ENCODE measurements at places on chromosomes 11 and 22. TPM values are rescaled to one million over a fixed set of nuclear protein-coding genes. Genes with fewer than 3 reads are reported as not detected.

GRCh38 chr22:48239461-48240147 is 1477.2 kb downstream of the TBC1D22A start:
- H3K27ac ChIP-seq: no peak overlapping the region
- H3K4me3 ChIP-seq: no peak overlapping the region
- H3K27me3 ChIP-seq: peaks cover 7% of the 10 kb centered on the region
- no peaks in the 10 kb centered on the region for H3K4me1 ChIP-seq
- no peak for DNase-seq

GRCh38 chr22:22710719-22711531 is 66.5 kb downstream of the GGTLC2 start:
- no peaks in the 10 kb centered on the region for H3K36me3 ChIP-seq
- no peak for DNase-seq
- H3K27ac ChIP-seq: no peak overlapping the region
- H3K27me3 ChIP-seq: no peaks in the 10 kb centered on the region
- no peak overlapping the region for H3K4me3 ChIP-seq

DNA sequence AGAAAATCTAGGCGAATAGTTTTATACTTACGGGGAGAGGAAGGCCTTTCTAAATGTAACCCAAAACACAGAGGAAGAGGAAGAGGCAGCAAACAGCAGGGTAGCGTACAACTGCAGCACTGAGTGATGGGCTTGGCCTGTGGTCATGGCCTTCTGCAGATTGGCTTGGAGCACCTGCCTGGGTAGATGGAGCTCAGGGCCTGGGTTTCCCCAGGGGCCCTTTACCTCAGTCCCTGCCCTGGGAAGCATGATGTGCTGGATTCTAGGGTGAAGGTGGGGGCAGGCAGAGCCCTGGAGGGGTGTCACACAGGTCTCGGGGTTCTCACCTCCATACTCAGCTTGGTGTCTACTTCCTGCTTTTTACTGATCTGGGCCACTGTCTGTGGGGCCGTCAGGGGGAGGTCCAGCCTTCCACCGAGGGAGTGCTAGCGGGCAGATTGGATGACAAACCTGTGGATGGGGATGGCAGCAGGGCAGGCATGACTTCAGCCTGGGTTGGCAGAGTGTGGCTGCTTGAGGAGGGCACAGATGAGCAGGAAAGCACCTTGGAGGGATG is 27.7 kb upstream of the CHRM1 start:
- DNase-seq: no peak
- H3K27me3 ChIP-seq: no peaks in the 10 kb centered on the region
- H3K4me3 ChIP-seq: no peak overlapping the region
- H3K27ac ChIP-seq: no peak overlapping the region

DNA sequence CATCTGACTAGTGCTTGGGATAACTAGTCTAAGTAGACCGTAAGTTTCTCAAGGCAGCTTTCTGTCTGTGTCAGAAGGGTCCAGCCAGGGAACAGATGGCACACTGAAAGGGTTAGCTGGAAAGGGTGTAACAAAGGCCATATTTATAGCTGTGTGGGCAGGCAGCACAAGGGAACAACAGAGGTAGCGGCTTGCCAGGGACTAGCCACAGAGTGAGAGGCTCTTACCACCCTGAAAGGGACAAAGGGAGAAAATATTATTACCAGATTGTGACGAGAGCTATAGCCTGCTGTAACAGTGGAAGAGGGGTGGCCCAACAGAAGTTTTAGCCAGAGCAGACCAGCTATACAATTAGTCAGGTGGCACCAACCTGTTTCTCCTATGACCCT is 129.4 kb downstream of the CCDC34 start:
- no peaks in the 10 kb centered on the region for H3K27me3 ChIP-seq
- H3K36me3 ChIP-seq: no peaks in the 10 kb centered on the region
- no peak for DNase-seq
- peak overlapping the region; percentile 10 for H3K27ac ChIP-seq
- no peak overlapping the region for H3K4me3 ChIP-seq

MFRP gene
- not detected for total RNA-seq
